ENCODE measurements at places on chromosomes 4 and X.

DNA sequence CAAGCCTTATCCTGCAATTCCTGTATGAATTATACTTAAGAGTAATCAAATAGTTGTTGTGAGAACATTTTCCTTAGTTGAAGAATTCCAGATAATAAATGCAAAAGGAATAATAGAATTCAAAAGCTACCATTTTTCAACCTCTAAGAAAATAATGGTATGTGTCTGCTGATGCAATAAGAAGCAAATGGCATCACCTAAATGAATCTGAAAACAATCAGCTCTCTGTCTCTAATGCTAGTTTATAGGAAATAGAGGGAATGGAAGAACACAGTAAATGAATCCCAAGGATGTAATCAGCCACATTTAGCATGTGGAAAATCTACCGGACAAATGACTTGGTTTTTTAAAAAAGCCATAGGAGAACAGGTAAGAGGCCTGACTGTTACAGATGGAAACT, 115.1 kb downstream of the DCHS2 start:
- no peak for DNase-seq

DNA sequence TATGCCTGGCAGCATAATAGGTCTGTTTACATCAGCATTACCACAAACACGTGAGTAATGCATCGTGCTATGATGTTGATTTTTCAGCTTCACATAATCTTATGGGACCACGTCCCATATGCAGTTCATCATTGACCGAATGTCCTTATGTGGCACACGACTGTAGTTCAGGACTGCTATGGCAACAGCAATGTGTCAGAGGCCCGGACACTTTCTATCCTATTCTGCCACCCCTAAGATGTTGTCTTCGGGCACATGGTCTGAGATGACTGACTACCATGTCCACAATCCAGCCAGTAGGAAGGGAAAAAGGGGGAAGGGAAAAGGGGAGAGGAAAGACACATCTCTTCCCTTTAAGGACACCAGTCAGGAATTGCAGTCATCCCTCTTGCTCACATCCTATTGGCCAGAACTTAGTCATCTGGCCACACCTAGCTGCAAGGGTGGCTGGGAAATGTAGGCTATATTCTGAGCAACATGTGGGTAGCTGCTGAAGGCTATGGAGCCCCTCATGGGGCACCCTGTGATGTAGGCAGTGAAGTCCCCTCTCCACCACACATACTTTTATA, 196.0 kb upstream of the RBPJ start:
- DNase-seq = no peak

DNA sequence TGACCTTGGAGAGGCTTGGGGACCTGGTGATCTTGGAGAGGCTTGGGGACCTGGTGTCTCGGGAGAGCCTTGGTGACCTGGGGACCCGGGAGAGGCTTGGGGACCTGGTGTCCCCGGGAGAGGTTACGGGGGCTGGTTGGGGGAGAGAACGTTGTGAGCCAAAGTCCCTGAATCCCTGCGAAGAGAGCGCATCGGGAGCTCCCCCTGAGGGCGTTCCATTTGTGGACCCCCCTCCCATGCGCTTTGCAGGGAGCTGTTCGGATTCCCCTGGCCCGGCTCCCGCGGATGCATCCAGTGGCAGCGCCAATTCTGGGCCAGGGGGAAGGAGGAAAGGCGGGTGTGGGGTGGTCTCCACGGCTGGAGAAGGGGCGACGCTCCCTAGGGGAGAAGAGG, 13.3 kb downstream of the SHOX start:
- DNase-seq = no peak

GRCh38 chrX:19370061-19370460, 26.3 kb downstream of the PDHA1 start:
- no peak for DNase-seq

DNA sequence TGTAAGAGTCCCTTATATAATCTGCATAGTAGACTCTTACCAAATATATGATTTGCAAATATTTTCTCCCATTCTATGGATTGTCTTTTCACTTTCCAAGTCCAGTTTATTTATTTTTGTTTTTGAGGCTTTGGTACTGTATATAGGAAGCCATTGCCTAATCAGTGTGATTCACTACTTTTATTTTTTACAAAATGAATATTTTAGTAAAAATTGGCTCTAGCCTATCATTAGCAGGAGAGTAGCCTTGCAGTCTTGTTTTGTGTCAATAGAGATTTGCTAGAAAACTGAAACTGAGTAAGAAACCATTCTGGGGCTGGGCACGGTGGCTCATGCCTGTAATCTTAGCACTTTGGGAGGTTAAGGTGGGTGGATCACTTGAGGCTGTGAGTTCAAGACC, 199.9 kb upstream of the MAB21L2 start:
- no peak for DNase-seq

DNA sequence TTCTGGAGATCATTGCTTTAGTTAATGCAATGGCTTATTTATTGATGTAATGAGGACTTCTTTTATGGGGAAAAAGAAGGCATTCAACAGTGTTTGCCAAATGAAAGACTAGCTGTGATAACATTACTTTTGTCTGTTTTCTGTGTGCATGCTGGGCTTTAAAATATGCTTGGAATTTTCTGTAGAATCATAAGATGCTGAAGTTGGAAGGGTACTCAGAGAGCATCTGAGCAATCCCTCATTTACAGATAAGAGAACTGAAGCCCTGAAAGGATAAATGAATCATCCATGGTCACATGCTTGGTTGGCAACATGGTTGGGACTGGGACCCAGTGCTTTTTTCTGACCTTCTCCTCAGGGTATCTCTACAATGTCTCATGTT, 31.4 kb upstream of the PITX2 start:
- no peak for DNase-seq

DNA sequence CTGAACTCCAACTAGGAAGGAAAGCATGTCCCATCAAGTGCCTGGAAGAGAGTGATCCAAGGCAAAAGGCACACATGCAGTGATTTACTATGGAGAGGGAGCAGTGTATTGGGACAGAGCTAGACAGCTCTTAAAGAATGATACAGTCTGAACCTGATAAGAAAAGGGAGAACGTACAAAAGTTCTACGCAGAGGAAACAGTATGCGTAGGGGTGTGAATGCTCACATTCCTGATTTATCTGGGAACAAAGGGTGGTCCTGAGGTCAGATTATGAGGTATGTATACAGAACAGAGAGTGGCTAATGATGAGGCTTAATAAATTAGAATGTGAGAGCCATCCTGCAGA, 12.0 kb downstream of the HS3ST1 start:
- DNase-seq = no peak

DNA sequence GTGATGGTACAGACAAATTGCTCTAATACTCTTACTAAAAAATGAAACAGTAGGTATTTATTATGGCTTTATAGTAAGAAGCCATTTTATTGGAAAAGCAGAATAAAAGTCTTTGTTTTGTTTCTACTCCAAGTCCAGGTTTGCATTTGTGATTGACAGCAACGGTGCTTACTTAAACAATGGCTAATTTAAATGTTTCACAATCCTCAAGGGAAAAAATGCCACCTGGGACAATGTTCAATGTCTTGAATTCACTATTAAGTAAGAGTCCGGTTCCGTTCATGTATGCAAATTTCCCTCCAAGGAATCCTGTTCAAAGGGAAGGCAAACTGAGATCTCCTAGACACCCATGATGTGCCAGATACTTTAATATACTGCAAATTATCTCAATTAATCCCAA, 123.6 kb downstream of the RBM47 start:
- DNase-seq = no peak

GRCh38 chr4:33772582-33772981, 2471.7 kb downstream of the ARAP2 start:
- no peak for DNase-seq

DNA sequence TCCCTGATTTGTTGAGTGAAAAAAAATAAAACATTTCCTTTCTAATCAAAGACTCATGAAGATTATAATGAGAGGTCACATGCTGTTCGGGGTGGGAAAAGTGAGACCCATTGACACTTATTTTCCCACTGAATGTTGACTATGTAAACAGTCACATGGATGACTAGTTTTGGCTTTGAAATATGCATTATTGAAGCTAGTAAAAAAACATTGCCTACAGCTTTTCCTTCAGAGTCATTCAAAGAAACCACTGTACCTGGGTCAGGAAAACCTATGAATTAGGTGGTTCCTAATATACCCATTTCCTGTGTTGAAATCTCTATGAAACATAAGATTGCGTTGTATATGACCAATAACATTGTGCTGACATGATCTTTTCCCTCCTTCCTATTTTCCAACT, 251.2 kb downstream of the CFAP299 start:
- no peak for DNase-seq

DNA sequence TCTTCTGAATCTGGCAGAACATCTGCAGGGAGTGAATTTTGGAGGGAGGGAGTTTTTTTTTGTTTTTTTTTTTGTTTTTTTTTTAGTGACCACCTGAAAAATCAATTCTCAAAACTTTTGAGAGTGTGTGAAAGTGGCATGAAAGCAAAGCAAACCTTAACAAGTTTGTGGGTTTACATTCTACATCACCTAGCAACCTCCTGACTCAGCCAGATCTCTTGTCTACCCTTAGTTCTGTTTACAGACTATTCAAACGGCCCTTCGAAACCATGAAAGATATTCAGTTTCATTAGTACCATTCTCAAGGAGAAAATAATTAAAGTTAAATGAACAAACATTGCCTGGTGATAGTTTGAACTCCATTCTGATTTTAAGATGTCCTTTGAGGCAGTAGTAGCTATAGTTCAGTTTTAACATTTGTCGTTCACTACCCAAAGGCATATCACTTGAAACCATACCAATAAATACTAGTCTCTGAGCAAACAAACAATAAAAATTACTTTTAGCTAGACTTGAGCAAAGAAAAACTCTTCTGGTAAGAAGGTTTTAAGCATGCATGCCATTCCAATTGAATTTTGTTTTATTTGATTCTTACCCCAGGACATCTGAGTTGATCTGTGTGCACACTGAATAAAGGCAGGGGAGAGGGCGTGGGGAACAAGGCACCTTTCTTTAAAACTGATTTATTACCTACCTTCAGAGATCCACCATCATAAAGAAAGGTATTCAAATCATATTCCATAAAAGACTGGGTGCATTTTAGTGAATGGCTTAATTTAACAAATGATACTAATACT, 137.7 kb downstream of the ARX start:
- DNase-seq = no peak

DNA sequence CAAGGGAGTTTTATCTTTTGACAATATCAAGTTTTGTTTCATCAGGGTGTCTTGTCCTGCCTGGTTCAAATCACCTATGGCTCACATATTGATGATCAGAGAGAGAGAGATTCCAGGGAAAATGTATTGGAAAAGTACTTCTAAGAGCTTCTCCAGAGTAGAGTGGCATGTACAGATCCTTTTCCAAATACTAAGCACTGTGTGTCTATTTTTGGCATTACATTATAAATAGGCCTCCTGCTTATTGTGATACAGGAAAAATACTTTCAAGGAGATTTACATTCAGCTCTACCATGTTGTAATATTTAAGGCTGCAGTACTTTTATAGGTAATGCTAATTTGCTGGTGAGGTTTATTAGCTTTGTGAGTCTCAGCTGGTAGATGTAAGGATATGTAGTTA, 100.8 kb downstream of the DCK start:
- no peak for DNase-seq

DNA sequence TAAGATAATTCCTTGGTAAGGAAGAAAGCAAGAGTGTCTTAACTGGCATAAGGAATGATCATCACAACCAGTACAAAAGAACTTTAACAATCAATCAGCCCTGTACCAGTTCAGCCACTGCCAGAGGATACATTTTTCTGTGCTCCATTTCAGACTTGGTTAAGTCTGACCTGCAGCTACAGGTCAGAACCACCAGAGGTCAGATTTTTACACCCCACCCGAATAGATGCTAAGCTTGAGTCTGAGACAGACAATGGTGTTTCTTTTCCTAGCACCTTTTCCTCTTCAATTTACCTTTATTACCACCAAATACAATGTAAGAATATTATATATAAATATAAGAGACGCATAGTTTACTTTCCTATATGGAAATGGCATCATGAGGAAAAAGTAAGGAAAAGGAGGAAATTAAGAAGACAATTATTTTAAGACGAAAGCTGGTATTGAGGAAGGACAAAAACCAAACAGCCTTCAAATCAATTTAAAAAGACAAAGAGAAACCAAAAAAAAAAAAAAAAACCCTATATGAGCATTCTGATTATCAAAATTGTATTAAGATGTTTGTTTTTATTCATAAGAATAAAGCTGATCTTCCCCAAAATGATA, 215.3 kb upstream of the TTC29 start:
- DNase-seq = no peak

GRCh38 chr4:7759635-7760034, 180.0 kb downstream of the AFAP1 start:
- DNase-seq = no peak

DNA sequence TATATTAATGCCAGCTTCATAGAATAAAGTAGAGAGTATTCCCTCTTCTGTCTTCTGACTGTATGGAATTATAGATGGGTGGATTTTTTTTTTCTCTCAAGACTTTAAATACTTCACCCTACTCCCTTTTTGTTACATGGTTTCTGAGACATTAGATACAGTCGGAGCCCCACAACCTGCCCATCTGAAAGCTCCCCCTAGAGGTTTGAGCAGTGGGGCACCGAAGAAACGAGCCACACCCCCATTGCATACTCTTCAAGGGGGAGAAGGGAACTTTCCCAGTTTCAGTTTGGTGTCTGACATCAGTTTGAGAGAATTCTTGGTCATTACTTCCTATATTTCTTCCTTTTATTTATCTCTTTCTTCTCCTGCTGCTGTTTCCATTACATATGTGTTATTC, 437.6 kb upstream of the AGA start:
- DNase-seq = no peak

DNA sequence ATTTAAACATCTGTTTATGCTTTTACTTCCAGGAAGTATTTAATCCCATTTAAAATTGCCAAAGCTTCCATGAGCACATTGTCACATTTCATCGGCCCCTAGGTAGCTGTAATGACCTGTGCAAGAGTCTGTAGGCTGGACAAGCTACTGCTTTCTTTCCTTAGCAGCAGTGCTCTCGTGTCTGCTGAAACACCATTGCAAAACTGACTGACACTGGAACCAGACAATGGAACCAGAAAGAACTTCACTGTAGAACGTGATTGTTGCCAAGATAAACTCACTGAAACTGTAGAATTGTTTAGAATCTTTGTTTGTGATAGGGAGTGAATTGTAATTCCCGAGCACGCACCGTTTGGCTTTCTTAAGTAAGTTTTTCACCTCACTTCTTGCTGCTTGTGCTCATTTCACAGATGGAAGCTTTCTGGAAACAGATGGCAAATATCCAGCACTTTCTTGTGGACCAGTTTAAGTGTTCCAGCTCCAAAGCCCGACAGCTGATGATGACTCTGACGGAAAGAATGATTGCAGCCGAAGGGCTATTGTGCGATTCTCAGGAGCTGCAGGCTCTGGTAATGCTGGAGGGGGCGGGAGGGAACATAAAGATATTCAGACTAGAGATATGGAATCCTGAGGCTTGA, 36.9 kb downstream of the EVC start:
- DNase-seq = no peak

DNA sequence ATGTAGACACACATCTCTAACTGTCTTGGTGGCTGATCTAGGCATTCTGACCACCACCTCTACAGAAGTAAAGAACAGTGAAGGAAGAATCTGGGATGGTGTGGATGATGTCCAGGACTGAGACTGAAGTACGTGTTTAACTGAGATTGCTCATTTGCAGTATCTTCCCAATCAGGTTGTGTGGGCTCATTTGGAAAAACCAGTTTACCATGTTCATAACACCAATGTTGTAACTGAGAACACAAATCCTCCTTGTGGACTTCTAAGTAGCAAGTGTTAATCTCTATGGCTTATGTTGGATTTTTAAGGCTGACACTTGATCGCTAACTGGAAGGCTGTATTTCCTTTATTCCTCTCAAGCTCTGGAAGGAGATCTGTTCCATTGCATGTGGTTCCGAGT, 144.7 kb downstream of the ZNF518B start:
- no peak for DNase-seq

- DNase-seq = no peak
Observed at GRCh38 chr4:127509155-127509554, 123.6 kb upstream of the INTU start.

Data from activated naive CD4-positive, alpha-beta T cell treated with anti-CD3 and anti-CD28 coated beads, Interleukin-2, amount 10 ng/mL, durations not matched to agents 7 days and 5 days (primary cell).